ENCODE measurements at places on chromosomes 1 and 21.
A peak's percentile ranks its signal among the peaks of the same experiment; 100 is the strongest.

DNA sequence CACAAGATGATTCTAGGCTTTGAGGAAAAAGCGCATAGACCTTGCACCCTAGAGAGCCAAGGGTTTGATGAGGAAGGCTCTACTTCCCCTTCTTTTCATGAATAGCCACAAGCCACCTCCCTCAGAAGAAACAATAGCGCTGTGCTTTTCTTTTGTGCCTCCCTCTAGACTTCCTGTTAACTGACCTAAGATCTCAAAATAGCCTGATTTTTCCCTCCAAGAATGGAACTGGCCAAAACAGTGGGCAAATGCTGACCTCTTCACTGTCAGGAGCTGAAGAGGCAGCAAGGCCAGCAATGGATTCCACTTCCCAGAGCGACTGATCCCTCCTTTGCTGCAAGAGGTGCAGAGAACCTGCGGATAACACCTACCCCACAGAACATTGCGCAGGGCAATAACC lies 362.8 kb downstream of the KCNH1 start:
- no peak for DNase-seq

GRCh38 chr1:39440856-39441255 lies 50.6 kb upstream of the BMP8A start:
- no peak for DNase-seq

DNA sequence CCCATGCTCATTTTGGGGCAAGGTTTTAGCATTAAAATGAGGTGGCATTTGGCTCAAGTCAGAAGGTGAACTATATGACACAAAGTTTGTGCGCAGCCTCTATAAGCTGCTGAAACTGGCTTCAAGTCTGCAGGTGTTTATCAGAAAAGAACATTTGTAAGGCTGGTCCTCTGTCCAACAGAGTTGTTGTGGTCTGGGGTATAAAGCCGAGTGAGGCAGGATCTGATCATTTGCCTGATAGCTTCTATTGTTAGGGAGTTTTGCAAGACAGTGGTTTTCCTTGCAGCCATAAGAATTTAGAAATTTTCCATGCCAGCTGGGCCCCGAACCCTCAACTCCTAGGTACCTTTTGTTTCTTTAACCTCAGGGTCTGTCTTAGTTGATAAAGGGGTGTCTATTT lies 130.8 kb downstream of the PGBD5 start:
- no peak for DNase-seq

DNA sequence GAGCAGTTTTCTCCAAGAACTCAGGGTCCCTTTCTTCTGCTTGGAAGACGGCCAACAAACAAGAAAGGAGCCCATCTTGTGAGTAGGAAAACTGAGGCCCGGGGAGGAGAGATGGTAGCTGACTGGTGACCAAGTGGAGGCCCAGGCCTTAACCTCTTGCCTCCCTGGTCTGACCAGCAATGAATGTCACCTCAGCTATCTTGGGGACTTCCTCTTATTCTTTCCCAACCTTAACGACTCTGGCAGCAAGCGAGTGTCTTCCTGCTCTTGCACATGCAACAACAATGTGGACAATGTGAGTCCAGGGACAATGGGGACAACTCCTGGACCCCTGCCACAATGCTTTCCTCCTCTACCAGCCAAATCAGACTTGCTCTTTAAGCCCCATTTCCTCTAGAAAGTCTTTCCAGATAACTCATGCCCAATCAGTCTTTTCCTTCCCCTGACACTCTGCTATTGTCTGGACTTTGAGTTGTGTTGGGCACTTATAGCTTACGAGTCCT lies 12.6 kb downstream of the HSPG2 start:
- peak; percentile 50 for DNase-seq

- DNase-seq, result no peak
These were observed 91.8 kb upstream of the SERBP1 start for GRCh38 chr1:67522001-67522441.

DNA sequence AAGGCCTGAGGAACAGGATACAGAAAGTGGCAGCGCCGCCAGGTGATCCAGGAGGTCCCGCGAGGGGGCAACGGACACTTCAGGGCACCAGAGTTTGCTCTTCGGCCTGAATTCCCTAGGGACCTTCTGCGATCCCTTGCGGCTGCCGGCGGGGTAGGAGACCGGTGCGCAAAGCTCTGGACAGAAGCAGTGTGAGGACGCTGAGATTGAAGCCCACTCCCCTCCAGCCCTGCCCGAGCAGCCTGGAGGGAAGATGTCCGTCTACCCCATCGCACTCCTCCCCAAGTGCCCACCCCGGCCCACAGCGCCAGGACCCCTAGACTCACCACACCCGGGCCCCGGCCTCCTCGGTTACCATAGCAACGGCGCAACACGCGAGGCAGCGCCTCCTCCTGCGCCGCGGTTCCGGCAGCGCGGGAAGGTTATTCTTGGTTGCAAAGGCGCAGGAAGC lies at the start of gene ANKRD45:
TSS of gene ANKRD45 (minus strand) at position 361 of the 451 bp plus-strand sequence. CDS start 10,433 bp downstream, outside the sequence.
- DNase-seq, result peak; percentile 13

GRCh38 chr1:228812961-228813360 lies 77.7 kb downstream of the RHOU start:
- no peak for DNase-seq

All from AG10803 (cell line).